ENCODE measurements at places on chromosomes 5 and 9. TPM values are rescaled to one million over a fixed set of nuclear protein-coding genes. Genes with fewer than 3 reads are reported as not detected.

- H3K36me3 ChIP-seq: no peaks in the 10 kb centered on the region
- H3K4me3 ChIP-seq: no peak overlapping the region
- no peak overlapping the region for H3K27ac ChIP-seq
- H3K27me3 ChIP-seq: no peaks in the 10 kb centered on the region
Measured at GRCh38 chr9:106775960-106776359, 87.0 kb upstream of the ZNF462 start.

DNA sequence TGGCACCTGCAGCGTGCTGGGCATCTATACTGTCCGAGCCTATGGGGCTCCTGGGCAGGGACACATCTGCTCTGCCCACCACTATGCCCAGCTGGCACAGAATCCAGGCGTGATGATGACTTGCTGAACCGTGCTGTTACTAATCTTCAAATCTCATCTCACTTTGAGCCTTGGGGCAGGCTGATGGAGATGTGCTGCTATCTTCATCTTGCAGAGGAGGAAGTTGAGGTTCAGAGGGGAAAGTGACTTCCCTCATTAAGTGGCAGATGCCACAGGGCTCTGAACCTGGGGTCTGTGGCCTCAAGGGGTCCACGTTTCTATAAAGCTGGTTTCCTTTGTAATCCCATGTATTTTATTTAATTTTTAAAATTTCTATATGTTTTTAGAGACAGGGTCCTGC is 4.7 kb downstream of the SLC2A6 start:
- no peak for DNase-seq
- H3K4me3 ChIP-seq: no peak overlapping the region
- H3K4me1 ChIP-seq: peaks cover 5% of the 10 kb centered on the region

Gene CEP120
- total RNA-seq: 8.2 TPM

- peaks cover 18% of the 10 kb centered on the region for H3K4me1 ChIP-seq
- peaks cover 11% of the 10 kb centered on the region for H3K36me3 ChIP-seq
- H3K27ac ChIP-seq: no peak overlapping the region
- peaks cover 16% of the 10 kb centered on the region for H3K27me3 ChIP-seq
- DNase-seq: no peak
Measured at GRCh38 chr5:176595386-176595943, 14.5 kb downstream of the GPRIN1 start.

DNA sequence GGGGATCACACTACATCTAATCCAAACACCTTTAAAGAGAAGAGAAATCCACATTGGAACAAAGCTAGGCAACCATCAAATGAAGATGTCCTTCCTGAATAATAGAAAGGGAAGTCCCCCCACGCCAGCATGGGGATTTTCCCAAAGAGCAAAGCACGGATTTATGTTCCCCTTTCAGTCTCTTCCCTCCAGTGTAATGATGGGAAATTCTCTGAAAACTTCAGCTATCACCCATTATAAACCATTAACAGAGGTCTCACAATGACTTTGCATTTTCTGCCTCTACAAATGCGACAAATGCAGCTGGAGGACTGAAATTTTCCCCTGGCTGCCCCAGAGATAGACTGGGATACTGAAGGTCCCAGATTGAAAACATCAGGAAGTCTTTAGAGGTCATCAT is 368.7 kb downstream of the EFNA5 start:
- no peak for DNase-seq
- peaks cover 2% of the 10 kb centered on the region for H3K27me3 ChIP-seq
- no peaks in the 10 kb centered on the region for H3K4me1 ChIP-seq
- H3K4me3 ChIP-seq: no peak overlapping the region

GRCh38 chr5:157469687-157470086 is 9.7 kb downstream of the NIPAL4 start:
- H3K27ac ChIP-seq: no peak overlapping the region
- H3K4me3 ChIP-seq: no peak overlapping the region
- H3K36me3 ChIP-seq: peaks cover 6% of the 10 kb centered on the region

- no peaks in the 10 kb centered on the region for H3K36me3 ChIP-seq
- peaks cover 8% of the 10 kb centered on the region for H3K4me1 ChIP-seq
Measured at GRCh38 chr9:32574858-32575257, 1.9 kb upstream of the NDUFB6 start.

- H3K27me3 ChIP-seq: no peaks in the 10 kb centered on the region
- H3K4me3 ChIP-seq: no peak overlapping the region
- DNase-seq: no peak
- H3K27ac ChIP-seq: no peak overlapping the region
Measured at GRCh38 chr9:2686911-2687310, 30.4 kb upstream of the KCNV2 start.

Gene NUDT2
- 7.2 TPM for total RNA-seq

GRCh38 chr5:40503439-40503838 is 176.3 kb upstream of the PTGER4 start:
- H3K36me3 ChIP-seq: no peaks in the 10 kb centered on the region
- H3K27me3 ChIP-seq: no peaks in the 10 kb centered on the region
- no peak overlapping the region for H3K4me3 ChIP-seq
- H3K27ac ChIP-seq: no peak overlapping the region
- H3K4me1 ChIP-seq: no peaks in the 10 kb centered on the region
- no peak for DNase-seq

GRCh38 chr5:94613583-94613982 is 4.8 kb downstream of the KIAA0825 start:
- DNase-seq: no peak
- H3K36me3 ChIP-seq: no peaks in the 10 kb centered on the region
- peaks cover 4% of the 10 kb centered on the region for H3K4me1 ChIP-seq
- no peaks in the 10 kb centered on the region for H3K27me3 ChIP-seq

Gene FAXDC2
- total RNA-seq: 0.66 TPM

Gene UBQLN1
- 188 TPM for total RNA-seq

- H3K27ac ChIP-seq: no peak overlapping the region
- no peaks in the 10 kb centered on the region for H3K36me3 ChIP-seq
- H3K4me3 ChIP-seq: no peak overlapping the region
- no peaks in the 10 kb centered on the region for H3K27me3 ChIP-seq
Measured at GRCh38 chr5:87729781-87730180, 317.1 kb upstream of the CCNH start.

DNA sequence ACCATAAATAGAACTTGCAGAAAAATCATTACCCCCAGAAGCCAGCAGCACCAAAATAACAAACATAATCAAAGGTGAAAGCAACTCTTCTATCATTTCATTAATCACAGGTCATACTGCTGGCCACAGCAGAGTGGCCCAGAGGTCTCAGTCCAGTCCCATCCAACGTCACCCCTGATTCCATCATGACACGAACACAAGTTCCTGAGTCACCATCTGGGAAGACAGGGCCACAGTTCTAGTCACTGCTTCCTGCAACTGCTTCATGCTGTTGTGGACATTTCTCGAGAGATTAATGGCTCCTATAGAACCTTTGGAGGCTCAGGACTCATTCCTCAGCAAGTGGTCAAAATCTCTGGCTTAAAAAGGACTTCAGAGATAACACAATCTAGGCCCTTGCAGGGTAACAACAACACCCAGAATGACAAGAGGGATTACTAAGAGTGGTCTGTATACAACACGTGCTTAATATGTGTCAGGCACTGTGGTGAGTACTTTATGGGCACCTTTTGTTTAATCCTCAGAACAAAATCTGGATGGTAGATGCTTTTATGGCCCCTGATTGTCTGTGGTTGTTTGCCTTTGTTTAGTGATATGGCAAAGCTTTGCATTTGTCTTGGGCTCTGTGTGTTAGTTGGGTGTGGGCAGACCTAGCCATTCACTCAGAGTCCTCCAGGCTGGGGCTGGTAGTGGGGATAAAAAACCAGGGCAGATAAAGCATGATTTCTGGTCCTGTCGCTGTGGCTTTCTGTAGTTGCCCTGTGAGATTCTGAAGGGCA is 184.3 kb downstream of the DAB2IP start:
- no peak overlapping the region for H3K27ac ChIP-seq
- peaks cover 5% of the 10 kb centered on the region for H3K4me1 ChIP-seq
- no peak for DNase-seq
- H3K27me3 ChIP-seq: no peaks in the 10 kb centered on the region

Gene SLC36A2
- not detected for total RNA-seq

DNA sequence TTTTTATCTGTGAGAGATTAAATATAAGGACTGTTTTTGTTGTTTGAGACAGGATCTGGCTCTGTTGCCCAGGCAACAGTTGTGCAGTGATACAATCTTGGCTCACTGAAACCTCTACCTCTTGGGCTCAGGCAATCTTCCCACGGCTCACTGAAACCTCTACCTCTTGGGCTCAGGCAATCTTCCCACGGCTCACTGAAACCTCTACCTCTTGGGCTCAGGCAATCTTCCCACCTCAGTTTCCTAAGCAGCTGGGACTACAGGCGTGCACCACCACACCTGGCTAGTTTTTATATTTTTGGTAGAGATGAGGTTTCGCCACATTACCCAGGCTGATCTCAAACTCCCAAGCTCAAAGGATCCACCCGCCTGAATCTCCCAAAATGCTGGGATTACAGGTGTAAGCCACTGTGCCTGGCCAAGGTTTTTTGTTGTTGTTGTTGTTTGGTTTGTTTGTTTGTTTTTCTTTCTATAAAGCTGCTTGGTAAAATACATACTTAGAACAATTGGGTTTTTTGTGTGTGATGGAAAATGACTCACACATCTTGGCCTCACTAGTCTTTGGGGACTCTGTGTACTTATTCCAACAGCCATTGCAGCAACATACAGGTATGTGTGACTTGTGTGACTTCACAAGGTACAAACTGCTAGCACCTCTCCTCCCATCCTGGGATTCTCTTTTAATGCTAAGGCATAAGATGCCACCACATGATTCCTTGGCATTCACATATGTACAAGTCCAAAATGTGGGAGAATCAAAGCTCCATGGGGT is 36.5 kb upstream of the RASA1 start:
- no peaks in the 10 kb centered on the region for H3K36me3 ChIP-seq
- no peak overlapping the region for H3K4me3 ChIP-seq
- no peak for DNase-seq

Gene GTF2H2C
- total RNA-seq: 31.7 TPM

Gene SPOCK1
- total RNA-seq: 25.4 TPM

- H3K27ac ChIP-seq: no peak overlapping the region
- H3K4me1 ChIP-seq: peaks cover 11% of the 10 kb centered on the region
- no peak for DNase-seq
- H3K36me3 ChIP-seq: peaks cover 4% of the 10 kb centered on the region
Measured at GRCh38 chr9:134980991-134981390, 63.3 kb upstream of the FCN1 start.

- H3K4me3 ChIP-seq: no peak overlapping the region
- no peak for DNase-seq
- no peaks in the 10 kb centered on the region for H3K36me3 ChIP-seq
- peaks cover 2% of the 10 kb centered on the region for H3K4me1 ChIP-seq
Measured at GRCh38 chr9:108191065-108191464, 664.7 kb downstream of the ACTL7B start.

DNA sequence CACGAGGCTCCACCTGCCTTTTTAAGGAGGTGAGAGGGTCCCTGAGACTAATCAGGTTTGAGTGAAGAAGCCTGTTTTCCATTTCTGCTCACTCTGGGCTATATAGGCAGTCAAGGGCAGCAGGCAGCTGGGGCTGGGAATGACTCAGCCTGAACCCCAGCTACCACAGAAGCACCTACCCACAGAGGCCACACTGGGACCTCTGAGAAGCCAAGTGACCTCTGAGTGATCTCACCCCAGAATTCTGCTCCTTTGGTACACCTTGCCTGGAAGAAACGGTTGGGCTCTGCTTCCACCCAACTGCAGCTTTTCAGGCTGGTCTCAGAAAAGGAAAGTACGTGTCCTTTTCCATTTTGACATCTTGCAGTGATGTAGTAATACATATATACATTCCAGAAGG is 6.8 kb downstream of the FAM219A start:
- H3K4me1 ChIP-seq: peaks cover 47% of the 10 kb centered on the region
- peaks cover 7% of the 10 kb centered on the region for H3K27me3 ChIP-seq
- H3K36me3 ChIP-seq: peaks cover 9% of the 10 kb centered on the region
- DNase-seq: no peak
- peak overlapping the region; percentile 31 for H3K27ac ChIP-seq
- H3K4me3 ChIP-seq: peak overlapping the region; percentile 59

Gene FGF18
- 26.3 TPM for total RNA-seq

- H3K4me3 ChIP-seq: peak overlapping the region; percentile 72
- H3K27me3 ChIP-seq: peaks cover 3% of the 10 kb centered on the region
- peak overlapping the region; percentile 96 for H3K27ac ChIP-seq
- peak; percentile 93 for DNase-seq
Measured at GRCh38 chr5:71782771-71783770, 64.0 kb downstream of the CARTPT start.

Gene SV2C
- total RNA-seq: 17.8 TPM

DNA sequence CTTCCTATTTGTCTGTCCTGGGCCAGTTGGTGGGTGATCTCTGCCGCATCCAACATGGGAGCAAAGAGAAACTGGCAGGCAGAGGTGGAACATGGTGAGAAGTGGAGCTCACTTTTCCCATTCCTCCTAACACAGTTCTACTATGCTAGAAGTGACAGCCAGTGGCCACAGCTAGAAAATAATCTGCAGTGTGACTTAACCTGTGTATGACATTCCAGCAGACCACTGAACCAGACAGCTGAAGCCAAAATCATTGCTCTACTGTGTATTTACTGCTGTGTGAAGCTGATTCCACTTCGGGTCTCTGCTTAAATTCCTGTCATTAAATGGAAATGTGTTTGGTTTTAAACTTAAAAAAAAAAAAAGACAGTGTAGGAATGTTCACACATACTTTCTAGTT is 523.0 kb downstream of the MTRR start:
- no peaks in the 10 kb centered on the region for H3K36me3 ChIP-seq
- no peak for DNase-seq
- no peak overlapping the region for H3K27ac ChIP-seq
- no peak overlapping the region for H3K4me3 ChIP-seq
- H3K4me1 ChIP-seq: no peaks in the 10 kb centered on the region

- H3K27ac ChIP-seq: no peak overlapping the region
- DNase-seq: no peak
- H3K36me3 ChIP-seq: no peaks in the 10 kb centered on the region
- H3K4me3 ChIP-seq: no peak overlapping the region
Measured at GRCh38 chr5:32951003-32951402, 239.9 kb downstream of the NPR3 start.

DNA sequence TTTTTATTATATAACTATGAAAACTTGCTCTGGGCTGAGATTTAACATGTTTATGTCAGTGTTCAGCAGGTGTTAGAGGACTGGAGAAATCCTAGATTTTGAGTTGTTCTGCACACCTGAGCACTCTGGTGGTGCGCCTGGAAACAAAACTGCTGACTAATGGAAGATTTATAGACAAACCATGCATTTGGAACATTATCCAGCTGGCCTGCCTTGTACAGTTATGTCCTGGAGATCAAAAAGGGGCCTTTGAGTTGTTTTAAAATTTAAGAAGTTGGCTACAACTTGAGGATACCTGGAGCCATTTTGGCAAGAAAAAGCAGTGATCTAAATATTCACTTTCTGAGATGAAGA is 5.7 kb upstream of the ARHGEF28 start:
- H3K27ac ChIP-seq: peak overlapping the region; percentile 13
- DNase-seq: no peak
- H3K4me1 ChIP-seq: peaks cover 18% of the 10 kb centered on the region
- no peaks in the 10 kb centered on the region for H3K36me3 ChIP-seq
- peaks cover 4% of the 10 kb centered on the region for H3K27me3 ChIP-seq

Measured in glutamatergic neuron (in vitro differentiated cells).